ENCODE measurements at places on chromosomes 5 and 9. TPM values are rescaled to one million over a fixed set of nuclear protein-coding genes. Genes with fewer than 3 reads are reported as not detected.

Gene NEURL1B
- 13.5 TPM for polyA plus RNA-seq

Gene PCDHA11
- polyA plus RNA-seq = 1.3 TPM

Gene SKP2
- 52.7 TPM for polyA plus RNA-seq

Gene TEX48
- not detected for polyA plus RNA-seq

Gene CSF2
- polyA plus RNA-seq = not detected

Gene ENTPD8
- polyA plus RNA-seq = 14.2 TPM

Gene ENTREP1
- 7.3 TPM for polyA plus RNA-seq

Gene FYB1
- 6.8 TPM for polyA plus RNA-seq

Gene SLC24A2
- polyA plus RNA-seq = 0.03 TPM

Gene NUTM2G
- polyA plus RNA-seq = 0.88 TPM

Gene TMEM171
- 13.7 TPM for polyA plus RNA-seq

Gene FAM153A
- polyA plus RNA-seq = 0.58 TPM

Gene PCSK1
- 23.6 TPM for polyA plus RNA-seq

Gene IRF1
- 100 TPM for polyA plus RNA-seq

Gene PPIC
- 25.3 TPM for polyA plus RNA-seq

Gene RFK
- polyA plus RNA-seq = 58.8 TPM

Gene GGTA1
- polyA plus RNA-seq = 8.8 TPM

Gene LMX1B
- 0.96 TPM for polyA plus RNA-seq
